Lower leg skin (tissue), 4 donors: ENCODE measurements at places on chromosomes 13 and 19. TPM values are rescaled to one million over a fixed set of nuclear protein-coding genes. Genes with fewer than 3 reads are reported as not detected.

The HCST gene
- total RNA-seq = 0.79 TPM

The NEK5 gene
- total RNA-seq = 0.15 TPM

The ICAM4 gene
- total RNA-seq = not detected

The AKAP8 gene
- 33.0 TPM for total RNA-seq

The GJB6 gene
- total RNA-seq = 61.7 TPM

The PRODH2 gene
- total RNA-seq = not detected

The LSM14A gene
- total RNA-seq = 101 TPM

The C19orf85 gene
- not detected for total RNA-seq

The C5AR1 gene
- total RNA-seq = 1.1 TPM
